CD4-positive, alpha-beta T cell treated with Interleukin-10 for 1 hour (primary cell): ENCODE measurements at places on chromosomes 5 and 9.

- DNase-seq: no peak
Observed at GRCh38 chr9:78038620-78039300, 7.1 kb upstream of the GNAQ start.

- no peak for DNase-seq
Observed at GRCh38 chr5:126100767-126101166, 322.4 kb upstream of the GRAMD2B start.

GRCh38 chr5:158611581-158611980 is 488.1 kb downstream of the EBF1 start:
- no peak for DNase-seq

- DNase-seq: peak; percentile 64
Observed at GRCh38 chr9:75087289-75087823, 599 bp downstream of the NMRK1 start.

GRCh38 chr9:136107155-136107952 is 11.3 kb downstream of the TMEM250 start:
- peak; percentile 69 for DNase-seq

DNA sequence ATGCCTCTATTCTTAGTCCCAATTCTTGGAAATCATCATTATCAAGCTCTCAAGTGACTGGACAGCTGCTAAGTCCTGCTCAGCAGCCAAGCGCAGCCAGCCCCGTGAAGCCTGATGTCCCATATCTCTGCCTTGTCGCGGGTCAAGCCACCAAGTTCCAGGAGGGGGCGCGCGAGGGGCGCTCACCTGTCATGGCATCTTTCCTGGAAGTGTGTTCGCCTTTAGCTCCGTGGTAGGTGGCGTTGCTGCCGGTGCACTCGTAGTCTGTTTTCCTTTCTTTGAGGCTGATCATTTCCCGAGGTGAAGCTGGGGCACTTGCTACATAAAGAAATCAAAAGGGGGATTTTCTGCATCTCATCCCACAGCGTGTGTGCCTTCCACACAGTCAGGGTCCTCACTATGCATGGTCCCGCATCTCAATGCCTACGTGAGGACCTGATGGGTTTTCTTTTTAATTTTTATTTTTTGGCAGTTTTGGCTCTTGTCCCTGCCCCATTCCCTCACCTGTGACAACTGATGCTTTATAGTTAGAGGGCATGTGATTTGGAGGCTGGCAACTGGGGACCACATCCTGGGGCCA is 227.0 kb upstream of the DAP start:
- peak; percentile 57 for DNase-seq

DNA sequence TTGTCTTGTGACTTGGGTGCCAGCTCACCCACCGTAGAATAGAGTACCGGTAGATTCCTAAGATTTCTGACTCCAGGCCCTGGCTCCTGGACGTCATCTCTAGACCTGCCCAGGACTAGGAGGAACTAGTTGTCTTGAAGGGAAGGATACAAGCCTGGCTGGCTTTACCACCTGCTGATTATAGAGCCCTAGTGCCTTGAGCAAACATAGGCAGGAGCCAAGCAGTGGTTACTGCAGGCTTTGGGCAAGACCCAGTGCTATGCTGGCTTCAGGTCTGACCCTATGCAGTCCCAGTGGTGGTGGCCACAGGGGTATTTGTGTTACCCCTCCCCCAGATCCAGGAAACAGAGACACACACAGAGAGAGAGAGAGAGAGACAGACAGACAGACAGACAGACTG is 606.2 kb downstream of the PDE4D start:
- DNase-seq: no peak

DNA sequence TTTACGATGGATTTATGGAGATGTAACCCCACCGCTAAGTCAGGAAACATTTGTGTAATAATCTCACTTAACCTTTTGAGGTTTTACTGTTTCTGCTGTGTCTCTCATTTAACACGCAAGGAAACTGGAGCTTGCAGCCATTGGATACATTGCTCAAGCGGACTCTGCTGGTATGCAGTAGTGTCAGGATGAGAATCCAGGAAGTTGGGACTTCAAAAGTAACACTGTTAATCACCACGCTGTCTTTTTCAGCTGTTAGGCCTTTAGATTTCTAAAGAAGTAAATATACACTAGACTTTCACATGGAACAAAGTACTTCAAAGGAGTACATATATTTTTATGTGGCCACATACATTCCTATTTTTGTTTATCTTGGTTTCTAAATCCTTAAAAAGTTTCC is 114.7 kb downstream of the LPAR1 start:
- DNase-seq: no peak

DNA sequence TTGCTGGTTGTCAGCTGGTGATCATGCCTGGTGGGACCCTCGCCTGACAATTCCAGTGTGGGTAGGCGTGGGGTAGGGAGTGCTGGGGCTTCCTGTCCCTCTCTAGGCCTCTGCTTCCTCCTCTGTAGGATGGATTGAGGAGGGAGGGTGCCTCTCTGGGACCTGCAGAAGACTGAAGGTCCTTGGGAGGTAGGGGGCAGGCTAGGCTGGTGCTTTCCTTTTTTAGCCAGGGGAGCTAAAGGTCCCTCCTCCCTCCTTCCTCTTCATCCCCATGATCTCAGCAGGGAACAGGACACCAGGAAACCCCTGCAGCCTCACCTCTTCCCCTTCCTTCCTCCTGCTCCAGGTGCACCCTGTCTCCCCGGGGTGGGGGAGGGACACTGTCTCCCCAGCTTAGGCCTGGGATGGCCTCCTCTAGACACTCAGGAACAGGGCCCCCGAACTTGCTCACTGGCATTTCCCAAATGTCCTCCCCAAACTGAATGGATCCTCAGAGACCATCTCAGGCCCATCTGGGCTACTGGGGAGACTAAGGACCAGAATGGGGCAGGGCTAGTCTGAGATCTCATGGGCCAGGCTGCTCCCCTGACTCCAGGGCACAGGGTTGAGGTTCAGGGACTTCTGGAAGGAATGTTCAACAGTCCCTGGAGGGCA is 8.4 kb downstream of the SH2D3C start:
- DNase-seq: no peak

DNA sequence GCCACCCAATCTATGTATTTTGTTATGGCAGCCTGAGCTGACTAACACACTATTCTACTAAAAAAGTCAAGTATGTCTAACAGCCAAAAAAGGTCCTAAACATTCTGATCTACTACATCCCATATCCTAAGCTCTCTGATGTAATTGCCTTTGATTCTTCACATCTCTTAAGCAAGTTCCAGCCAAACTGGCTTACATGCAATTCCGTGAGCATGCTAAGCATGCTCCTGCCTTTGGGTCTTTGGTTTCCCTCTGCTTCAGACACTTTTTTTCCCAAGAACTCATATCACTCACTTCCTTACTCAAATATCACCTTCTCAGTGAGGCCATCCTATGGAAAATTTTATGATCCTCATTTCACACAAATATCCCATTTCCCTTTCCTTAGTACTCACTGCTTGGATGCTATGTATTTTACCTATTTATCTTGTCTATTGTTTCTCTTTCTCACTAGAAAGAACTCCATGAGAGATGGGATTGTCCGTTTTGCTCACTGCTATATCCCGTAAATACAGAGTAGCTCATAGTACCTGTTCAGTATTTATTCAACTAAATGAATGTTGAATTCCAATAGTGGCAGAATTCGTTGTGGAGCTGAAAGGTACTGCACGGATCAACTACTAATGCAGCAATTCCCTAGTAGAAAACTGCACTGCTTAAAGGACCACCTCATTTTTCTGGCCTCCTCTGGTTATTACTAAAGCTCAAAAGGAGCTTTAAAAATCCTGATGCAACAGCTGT is 2.3 kb upstream of the SLC12A2 start:
- no peak for DNase-seq

- DNase-seq: no peak
Observed at GRCh38 chr5:167966979-167967378, 324.5 kb upstream of the WWC1 start.

DNA sequence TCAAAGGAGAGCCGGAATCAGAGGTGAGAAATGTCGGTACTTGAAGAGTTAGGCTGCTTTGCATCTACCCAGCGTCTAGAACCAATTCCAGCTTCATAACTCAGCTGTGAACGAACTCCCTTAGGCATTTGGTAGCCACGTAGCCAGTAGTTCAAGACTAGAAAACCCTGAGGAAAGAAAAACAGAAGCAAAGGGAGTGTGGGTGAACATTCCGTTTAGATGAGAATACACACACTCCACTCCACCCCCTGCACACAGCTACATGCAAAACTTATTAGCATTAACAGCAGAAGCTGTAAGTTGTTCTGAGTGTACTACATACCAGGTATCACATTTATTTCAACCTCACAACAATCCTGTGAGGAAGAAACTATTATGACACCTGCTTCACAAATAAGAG is 78.3 kb downstream of the SMIM23 start:
- no peak for DNase-seq

DNA sequence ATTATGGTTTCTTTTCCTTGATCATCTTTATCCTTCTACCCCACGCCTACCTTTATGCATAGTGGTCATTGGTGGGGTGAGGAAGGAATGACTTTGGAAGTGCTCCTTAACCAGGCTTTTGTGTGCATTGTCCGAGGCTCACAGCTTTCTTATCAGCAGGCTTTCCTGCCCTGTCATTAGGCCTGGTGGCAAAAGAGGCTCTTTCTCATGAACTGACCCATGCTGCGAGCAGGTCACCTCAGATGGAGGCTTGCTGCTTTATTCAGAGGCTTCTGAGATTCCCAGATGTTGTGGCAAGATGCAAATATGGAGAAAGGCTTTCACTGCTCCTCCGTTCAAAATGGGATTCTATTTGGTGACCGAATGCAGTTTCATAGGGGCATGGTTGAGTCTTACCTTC is 57.4 kb upstream of the DMRTA1 start:
- no peak for DNase-seq

GRCh38 chr9:31807574-31808256 is 576.7 kb upstream of the ACO1 start:
- DNase-seq: no peak

DNA sequence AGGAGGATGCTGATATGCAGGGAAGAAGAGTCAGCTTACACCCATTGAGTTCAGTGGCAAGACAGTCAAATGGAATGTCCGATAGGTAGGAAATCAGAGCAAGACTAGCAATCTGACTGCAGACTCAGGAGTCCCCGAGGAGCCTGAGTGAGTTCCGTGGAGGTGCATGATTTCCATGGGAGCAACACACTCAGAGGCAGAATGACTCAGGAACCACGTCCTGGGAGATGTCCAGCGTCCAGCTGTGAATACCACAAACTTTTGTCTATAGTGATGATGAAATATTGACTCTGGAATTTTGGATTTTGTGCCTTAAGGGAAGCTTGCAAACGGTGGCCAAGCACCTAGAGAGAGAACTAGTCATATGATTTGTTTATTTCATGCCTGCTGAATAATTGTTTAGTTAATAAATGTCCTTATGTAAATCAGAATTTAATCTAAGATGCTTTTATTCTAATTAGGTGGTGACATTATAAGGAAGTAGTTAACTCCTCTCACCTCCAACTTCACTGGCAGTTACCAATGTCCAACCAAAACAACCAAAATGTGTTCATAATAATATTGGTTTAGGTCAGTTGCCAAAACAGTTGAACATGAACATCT is 100.4 kb downstream of the PDE4D start:
- no peak for DNase-seq

DNA sequence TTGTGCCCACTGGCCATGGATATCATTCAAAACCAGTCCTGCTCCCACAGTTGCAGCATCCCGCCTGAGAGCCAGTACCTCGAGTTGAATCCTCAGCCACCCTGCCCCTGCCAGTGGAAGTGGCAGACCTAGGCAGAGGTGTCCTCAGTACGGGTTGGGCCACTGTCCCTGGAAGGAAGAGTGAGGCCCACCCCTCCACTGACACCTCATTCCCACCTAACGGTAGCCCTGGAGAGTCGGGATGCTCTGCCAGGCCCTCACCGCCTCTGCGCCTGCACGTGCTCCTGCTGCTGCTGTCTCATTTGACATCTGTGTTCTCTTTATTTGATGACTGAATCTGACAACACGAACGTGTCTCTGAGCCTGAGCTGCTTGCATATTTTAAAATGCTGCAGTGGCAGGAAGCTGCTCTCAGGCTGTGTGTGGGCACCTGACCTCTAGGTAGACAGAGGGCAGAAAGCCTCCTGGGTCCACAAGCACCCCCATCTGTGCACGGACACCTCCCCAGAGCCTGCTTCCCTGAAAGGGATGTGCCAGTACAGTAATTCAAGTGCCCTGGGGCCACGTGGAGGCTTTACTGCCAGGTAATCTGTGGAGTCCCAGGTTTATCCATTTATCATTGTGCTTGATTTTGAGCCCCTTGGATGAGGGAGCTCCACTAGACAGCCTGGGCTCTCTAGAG is 194.7 kb downstream of the CACNA1B start:
- no peak for DNase-seq

DNA sequence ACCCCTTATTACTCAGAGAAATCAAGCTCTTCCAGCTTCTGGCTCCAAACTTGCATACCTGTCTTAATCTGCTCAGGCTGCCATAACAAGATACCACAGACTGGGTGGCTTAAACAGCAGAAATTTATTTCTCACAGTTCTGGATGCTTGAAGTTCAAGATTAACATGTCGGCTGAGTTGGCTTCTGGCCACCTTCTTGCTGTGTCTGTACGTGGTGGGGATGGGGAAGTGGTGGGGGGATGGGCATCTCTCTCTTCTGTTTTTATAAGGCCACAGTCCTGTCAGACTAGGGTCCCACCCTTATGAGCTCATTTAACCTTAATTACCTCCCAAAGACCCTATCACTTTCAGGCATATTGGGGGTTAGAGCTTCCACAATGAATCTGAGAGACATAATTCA is 140.5 kb downstream of the SV2C start:
- DNase-seq: no peak

GRCh38 chr9:94250456-94250855 is 8.6 kb upstream of the ZNF169 start:
- DNase-seq: peak; percentile 10

DNA sequence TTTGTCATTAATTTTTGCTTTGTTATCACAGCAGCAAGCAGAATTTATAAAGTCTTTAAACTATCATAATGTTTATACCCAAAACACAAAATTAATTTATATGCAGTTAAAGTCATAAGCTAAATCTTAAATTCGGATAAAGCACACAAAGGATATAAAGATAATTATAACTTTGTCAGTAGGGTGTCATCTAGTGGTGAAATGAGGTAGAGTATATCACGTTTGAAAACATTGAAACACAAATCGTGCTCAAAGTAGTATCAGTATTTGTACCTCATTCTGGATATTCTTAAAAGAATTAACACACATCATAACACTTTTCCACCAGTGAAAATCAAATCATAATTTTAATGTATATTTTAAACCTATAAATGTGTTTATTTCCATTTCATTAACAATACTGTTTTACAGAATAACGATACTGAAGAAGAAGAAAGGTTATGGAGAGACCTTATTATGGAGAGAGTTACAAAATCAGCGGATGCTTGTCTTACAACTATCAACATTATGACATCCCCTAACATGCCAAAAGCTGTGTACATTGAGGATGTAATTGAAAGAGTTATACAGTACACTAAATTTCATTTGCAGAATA is 129.5 kb downstream of the NIPBL start:
- peak; percentile 18 for DNase-seq

DNA sequence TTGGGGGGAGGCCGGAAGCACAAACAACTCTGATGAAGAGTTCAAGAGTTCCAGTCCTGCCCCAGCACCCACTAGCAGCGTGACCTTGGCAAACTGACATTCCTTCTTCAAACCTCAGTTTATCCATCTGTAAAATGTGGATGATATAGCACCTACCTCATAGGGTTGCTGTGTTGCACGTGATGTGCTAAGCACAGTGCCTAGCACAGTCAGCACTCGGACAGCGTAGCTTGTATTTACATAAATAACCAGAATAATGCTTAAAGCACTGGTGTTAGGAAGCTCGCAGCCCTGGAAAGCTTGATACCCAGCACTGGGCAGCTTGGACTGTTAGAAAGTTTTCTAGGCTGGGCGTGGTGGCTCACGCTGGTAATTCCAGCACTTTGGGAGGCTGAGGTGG is 5.1 kb downstream of the PKN3 start:
- no peak for DNase-seq
